ENCODE measurements at places on chromosomes 2 and 18.

- no peak for DNase-seq
Observed at GRCh38 chr2:15889442-15890123, 50.8 kb upstream of the MYCN start.

DNA sequence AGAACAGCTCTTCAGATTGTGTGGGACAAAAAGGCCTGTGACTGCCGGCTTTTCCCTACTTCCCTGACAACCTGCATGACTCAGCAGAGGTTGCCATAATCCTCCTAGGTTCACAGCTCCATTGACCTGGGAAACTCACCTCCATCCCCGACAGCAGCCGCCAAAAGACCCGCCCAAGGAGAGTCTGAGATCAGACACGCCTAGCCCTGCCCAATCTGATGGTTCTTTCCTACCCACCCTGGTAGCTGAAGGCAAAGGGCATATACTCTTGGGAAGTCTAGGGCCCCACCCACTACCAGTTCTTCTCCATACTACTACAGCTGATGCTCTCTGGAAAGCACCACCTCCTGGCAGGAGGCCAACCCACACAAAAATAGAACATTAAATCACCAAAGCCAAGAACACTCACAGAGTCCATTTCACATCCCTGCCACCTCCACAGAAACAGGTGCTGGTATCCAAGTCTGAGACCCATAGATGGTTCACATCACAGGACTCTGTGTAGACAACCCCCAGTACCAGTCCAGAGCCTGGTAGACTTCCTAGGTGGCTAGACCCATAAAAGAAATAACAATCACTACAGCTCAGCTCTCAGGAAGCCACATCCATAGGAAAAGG, 140.6 kb downstream of the NETO1 start:
- no peak for DNase-seq

DNA sequence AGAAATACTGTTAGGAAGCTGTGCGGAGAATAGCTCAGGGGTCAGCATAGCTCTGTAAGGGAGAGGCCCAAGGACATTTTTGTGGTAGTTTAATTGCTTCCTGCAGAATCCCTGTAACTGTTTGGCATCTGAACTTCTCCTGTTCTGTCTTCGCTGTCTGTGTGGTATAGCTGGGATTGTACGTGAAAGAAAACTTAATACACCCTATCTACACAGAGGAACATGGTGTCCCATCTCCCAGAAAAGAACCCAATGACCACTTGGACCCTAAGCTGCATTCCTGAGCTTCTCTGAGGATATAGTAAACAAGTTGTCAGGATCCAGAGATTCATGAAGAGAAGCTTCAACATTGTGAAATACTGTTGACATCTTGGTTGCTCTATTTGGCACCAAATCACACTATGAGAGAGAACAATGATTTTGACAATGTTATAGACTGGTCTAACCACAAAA, 81.3 kb downstream of the CDC42EP3 start:
- no peak for DNase-seq

DNA sequence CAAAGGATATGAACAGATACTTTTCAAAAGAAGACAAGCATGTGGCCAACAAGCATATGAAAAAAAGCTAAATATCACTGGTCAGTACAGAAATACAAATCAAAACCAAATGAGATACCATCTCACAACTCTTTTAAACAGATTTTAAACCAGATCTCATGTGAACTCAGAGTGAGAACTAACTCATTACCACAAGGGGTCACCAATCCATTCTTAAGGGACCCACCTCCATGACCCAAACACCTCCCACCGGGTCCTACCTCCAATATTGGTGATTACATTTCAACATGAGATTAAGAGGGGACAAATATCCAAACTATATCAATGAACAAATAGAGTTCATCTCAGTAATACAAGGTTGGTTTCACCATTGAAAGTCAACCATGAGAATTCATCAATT, 319.8 kb upstream of the GULP1 start:
- no peak for DNase-seq

DNA sequence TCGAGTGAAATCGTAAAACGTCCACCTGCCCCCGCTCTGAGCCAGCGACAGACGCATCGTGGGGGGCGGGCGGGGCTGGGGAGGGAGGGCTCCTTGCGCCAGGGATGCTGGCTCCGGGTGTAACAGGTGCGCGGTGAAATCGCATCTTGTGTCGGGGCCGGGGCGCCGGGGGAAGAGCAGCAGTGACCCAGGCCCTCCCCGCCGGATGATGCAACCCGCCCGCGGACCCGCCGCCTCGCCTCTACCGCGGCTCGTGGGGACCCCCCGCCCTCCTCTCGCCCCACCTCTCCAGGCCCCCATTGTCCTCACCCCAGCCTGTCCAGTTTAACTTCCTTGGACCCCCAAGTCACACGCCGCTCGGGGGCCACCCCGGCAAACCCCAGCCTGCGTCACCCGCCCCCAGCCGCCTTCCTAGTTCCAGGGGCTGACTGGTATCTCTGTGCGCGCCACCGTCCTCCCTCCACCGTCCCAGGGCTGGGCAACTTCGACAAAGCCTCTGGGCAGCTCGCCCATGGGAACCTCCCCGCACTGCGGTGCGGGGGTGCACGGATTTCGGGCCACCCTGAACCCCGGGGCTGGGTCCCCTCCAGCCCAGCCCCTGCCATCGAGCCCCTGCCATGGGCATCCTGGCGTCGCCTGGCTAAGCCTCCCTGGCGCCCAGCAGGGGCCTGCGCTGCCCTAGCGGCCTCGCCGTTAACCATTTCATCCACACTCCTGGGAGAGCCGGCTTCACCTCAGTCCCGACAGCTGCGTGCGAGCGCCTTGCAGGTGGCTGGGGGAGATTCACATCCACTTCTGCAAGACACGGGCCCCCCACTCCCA, 799 bp upstream of the KIF1A start:
- DNase-seq, result no peak

DNA sequence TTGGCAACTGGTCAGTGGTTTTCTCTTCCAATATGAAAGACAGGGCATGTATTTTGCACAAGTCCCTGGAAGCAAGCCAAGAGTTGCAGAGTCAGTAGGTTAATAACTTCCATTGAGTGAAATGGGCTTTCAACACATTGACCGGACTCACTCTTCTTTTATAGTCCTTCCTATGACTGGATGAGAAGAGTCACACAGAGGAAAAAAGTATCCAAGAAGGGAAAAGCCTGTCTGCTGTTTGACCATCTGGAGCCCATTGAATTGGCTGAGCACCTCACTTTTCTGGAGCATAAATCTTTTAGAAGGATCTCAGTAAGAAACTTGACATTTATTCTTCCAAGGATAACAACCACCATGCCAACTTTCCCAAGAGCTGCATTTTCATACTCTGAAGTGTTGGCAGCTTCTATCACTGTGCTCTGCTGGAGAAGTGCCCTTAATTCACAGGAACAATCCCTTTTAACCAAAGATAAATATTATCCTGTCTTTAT, 45.4 kb downstream of the RASGRP3 start:
- DNase-seq, result no peak

DNA sequence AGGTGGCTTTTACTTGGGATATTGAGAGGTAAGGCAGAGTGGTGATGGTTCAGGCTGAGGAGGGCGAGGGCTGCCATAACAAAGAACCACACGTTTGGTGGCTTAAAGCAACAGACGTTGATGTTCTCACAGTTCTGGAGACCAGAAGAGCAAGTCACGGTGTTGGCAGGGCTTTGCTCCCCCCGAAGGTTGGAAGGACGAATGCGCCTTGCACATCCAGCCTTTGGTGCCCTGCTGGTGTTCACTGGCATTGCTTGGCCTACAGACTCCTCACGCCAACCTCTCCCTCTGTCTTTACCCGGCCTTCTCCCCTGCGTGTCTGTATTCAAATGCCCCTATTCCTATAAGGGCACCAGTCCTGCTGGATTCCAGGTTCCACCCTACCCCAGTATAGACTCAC, 125.4 kb downstream of the TPO start:
- no peak for DNase-seq

DNA sequence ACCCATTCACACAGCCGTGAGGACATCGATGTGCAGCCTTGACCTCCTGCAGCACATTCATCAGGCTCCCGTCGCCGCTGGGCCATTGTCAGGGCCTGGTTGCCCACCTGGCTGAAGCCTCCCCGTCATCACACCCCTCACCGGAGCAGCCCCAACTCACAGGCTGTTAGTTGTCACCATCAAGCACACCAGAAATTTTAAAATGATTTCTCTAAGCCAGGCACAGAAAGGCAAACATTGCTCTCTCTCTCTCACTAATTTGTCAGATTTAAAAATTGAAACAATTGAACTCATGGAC, 167.1 kb downstream of the RTP5 start:
- DNase-seq, result no peak

GRCh38 chr2:179853108-179853507, 8.3 kb downstream of the ZNF385B start:
- no peak for DNase-seq

DNA sequence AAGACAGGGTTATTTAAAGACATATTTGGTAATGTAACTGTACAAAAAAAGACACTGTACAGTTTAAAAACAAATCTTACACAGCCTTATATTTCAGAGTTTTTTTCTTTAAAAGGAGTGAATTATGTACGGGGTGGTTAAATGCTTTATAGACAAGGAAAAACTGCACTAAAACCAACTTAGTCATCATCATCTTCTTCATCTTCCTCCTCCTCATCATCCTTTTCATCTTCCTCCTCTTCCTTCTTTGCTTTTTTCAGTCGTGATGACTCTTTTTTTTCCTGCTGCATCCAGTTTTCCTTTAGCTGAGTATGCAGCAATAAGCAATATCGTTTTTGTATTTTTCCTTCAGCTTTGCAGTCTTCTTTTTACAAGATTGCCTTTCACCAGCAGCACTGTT, 14.6 kb upstream of the MBOAT2 start:
- no peak for DNase-seq

DNA sequence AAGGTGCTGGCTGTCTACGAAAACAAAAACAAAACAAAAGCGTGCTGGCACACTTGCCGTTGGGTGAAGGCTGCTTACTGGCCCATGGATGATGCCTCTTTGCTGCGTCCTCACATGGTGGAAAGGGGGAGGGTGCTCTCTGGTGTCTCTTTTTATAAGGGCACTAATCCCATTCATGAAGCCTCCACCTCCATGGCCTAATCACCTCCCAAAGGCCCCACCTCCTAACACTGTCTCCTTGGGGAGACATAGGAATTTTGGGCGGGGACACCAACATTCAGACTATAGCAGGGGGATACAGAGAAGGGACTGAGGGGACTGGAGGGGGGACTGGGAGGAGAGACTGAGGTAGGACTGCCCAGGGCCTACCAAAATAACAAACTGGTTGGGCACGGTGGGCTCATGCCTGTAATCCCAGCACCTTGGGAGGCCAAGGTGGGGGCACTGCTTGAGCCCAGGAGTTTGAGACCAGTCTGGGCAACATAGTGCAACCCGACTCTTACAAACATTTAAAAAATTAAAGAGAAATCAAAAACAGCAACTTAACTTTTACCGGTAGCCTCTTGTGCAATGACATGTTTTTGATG, 14.5 kb downstream of the PTMA start:
- DNase-seq, result no peak

DNA sequence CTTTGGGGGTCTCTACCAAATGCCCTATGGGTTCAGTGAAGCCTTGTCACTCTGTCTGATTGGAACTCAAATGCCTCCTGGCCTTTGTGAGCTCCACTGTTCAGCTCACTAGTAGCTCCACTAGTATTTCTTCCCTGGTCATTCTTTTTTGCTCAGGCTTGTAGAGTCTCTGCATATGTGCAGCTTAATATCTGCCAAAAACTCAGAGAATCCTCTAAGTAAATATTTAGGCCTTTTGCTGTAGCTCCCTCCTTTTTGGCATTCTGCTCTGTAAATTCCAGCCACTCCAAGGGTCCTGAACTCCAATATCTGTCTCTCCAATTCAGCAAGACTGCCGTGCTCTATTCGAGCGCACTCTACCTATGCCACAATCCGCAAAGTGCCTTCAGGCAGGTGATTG, 146.5 kb downstream of the MAIP1 start:
- DNase-seq, result no peak

DNA sequence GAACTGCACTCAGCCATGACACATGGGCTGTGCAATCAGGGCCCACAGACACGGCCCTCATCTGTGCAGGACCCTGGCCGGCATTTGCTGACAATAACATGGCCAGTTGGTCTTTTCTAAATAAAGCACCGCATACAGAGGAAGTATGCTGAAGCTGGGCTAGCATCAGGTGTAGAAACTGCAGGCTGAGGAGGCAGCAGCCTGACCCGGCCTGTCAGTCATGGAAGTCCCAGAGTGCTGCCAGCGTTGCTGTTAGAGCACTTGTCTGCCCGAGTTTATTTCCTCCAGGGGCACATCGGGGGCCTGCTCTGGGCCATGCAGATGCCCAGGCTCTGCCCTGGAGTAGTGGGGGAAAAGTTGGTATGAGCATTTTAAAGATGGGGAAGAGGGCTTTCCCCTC, 4.1 kb upstream of the PTPN18 start:
- no peak for DNase-seq

GRCh38 chr18:48133671-48134251, 203.3 kb upstream of the SMAD2 start:
- no peak for DNase-seq

- DNase-seq, result no peak
Observed at GRCh38 chr2:142997231-142997630, 119.8 kb downstream of the KYNU start.

DNA sequence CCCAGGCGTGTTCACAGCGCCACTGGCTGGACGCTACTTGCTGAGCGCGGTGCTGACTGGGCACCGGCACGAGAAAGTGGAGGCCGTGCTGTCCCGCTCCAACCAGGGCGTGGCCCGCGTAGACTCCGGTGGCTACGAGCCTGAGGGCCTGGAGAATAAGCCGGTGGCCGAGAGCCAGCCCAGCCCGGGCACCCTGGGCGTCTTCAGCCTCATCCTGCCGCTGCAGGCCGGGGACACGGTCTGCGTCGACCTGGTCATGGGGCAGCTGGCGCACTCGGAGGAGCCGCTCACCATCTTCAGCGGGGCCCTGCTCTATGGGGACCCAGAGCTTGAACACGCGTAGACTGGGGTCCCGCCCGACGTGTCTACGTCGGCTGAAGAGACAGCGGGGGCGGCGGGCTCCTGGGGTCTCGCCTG, 891 bp upstream of the KHK start:
- DNase-seq, result peak; percentile 56

GRCh38 chr2:11830708-11831301, 84.4 kb downstream of the LPIN1 start:
- DNase-seq, result no peak

DNA sequence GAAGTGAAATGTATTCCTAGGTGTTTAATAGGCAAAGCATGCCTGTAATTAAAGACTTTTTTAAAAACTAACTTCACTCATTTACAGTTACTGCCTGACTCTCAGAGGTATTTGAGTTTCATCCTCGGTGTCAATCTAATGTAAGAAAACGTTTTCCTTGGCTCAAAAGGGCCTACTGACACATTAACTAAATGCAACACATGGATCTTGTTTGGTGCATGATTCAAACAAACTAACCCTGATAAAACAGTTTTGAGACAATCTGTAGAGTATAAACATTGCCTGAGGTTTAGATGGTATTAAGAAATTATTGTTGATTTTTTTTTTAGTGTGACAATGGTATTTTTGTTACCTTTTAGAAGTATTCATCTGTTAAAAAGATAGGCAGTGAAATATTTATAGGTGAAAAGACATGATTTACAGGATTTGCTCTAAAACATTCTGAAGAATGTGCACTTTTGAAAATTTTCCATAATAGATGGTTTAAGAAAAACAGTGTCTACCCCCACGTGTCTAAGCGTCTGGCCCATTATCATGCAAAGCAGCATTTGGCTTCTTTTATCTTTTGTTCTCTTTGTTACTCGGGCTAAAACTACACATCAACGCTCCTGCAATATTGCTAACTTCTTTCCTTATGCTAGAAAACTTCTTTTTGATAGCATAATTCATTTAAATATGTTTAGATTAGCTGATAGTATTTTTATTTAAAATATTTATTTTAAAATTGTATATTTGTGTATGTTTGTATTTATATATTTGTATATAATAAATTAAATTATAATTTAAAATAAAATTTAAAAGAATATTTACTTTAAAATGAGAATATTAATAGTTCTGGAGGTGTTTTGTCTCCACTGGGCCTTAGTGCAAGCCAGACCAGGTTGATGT, 160.2 kb upstream of the NDUFV2 start:
- DNase-seq, result no peak
